ENCODE measurements at places on chromosomes 7 and 10.

GRCh38 chr7:100887516-100888290 lies 1.8 kb downstream of the UFSP1 start:
- DNase-seq: no peak

DNA sequence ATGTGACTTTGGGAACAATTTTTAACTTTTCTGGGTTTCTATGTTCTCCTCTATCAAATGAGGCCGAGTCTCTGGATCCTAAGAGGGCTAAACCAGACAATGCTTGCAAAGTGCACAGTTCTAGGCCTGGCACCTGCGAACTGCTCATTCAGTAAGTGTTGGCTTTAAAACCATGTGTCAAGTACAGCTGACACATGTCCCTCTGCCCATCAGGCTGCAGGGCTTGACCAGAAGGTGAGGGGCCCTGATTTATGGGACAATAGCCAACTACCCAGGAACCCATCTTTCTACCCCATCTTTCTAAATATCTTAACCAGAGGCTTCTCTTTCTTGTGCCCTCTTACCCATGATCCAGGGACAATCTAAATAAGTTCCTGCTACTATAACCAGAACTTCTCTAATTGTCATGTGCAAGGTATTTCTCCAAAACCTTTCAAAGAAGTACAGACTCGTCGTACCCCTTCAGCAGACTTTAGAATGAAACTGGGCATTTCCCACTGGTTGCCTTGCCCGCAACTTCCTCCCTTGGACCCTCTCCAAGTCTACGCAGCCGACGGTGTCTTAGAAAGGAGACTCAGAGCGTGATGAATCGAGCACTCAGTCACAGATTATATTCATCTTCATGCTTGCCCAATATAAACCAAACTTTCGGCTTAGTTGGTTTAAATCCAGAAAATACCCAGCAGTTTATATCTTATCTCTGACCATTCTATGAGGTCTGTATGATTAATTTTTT lies 69.8 kb upstream of the STEAP1B start:
- DNase-seq: no peak

DNA sequence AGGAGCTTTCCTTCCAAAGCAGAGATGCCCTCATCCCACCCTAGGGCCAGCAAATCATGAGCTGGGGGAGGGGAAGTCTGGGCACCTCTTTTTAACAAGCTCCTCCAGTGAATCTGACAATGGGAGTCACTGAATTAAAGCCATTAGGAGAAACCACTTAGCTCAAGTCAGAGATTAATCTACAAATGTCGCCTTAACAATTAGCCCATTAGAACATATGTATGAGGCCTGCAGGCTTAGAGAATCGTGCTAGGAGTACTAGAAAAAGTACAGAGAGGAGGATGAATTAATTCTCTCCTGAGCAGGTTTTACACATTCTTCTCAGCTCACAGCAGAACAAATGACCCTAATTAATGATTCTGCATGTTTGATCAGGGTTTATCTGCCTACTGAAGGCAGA lies 381.3 kb downstream of the KCNMA1 start:
- DNase-seq: peak; percentile 62

DNA sequence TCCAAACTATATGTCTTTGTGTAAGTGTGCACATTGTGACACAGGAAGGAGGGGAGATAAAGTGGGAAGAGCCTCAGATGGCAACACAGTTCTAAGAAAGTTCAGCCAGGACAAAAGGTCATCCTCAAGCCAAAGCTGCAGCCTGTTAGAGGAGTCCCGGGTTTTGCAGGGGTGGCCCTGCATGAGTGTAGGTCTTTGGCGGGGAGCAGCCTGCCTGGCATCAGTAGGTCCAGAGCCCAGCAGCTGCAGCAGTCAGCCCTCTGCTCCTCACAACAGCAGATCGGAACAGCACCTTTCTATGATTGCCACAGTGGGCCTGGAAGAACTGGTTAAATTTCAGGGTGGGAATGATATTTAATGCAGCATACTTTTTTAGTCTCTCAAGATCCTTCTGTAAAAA lies 13.5 kb upstream of the VDAC2 start:
- DNase-seq: no peak

DNA sequence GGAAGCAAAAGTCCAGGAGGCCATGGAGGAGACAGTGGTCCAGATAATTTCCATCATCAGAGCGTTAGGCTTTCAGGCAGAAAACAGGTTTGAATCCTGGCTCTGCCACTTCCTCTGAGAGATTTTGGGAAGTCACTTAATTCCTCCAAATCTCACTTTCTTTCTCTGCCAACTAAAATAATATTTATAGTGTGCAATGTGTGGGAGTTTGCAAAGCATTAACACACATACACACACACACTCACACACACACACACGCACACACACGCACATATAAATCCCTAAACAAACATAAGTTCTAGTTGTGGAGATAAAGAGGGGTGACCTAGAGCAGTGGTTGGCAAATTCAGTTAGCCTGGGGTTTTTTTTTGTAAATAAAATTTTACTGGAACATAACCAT lies 84.8 kb downstream of the TRIL start:
- no peak for DNase-seq

DNA sequence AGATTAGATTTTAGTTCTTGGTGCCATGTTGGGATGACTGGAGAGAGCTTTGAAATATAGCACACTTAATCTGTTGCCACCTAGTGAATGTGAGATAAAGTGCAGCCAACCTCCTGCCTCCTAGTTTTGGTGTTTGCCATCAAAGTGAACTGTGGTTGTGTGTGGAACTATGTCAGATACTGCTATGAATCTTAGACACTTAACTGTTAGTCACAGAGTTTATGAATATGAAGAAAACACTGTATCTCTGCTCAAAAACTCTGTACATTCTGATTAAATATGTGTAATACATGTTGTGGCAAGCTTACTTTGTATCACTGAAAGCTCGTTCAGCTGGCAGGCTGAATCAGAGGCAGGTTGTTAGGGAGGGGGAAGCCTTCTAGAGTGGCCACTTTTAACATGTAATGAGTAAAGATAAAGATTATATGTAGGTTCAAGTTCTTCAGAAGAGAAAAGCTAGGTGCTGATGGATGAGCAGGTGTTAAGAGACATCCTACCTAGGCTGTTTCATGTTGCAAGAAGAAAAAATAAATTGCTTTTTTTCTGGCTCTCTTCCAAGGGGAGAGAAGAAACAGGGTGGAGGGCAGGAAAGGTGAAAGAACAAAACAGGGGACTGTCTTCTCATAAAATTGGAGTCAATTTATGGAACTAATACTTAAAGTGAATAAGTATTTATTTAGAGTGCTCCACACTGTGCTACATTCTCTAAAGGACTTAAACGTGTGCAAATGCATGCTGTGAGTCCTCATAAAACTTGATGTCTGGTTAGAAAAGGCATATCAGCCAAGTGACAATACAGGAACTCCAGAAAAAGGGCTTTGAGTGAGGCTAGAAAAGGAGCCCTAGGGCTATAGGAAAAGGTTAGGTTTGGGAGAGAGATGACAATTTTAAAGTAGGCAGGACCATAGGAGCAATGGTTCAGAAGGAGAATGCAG lies 14.1 kb upstream of the LAMB1 start:
- DNase-seq: peak; percentile 25

DNA sequence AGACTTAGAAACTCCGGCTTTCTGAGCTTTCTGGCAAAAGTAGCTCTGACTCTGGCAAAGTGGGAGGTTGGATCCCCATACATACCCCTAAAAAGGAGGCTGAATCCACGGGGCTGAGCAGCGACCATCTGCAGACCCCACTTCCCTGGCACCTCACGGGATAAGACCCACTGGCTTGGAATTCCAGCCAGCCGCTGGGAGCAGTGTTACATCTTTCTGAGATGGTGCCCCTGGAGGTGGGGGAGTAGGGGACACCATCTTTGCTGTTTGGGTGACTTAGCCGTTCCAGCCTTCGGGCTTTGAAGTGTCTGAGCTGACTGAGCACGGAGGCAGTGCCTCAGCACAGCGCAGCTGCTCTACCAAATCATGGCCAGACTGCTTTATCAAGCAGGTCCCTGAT lies 45.0 kb upstream of the GRM3 start:
- DNase-seq: no peak

GRCh38 chr10:12586741-12587140 lies 237.4 kb downstream of the CAMK1D start:
- no peak for DNase-seq

DNA sequence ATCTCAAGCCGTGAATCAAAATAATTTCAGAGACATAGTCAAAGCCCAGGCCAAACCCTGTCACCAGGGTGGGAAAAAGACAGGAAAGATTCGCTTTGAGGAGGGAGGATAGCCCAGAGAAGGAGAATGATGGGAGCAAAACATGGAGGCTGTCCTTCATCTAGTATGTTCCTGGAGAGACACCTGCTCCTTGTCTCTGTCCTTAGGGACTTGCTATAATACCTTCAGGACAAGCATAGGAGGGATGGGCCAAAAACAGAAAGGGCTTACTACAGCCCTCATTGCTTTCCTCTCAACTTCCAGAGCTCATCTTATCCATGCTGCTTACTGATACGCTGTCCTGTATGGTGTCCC lies 593.7 kb downstream of the LRMDA start:
- DNase-seq: no peak

DNA sequence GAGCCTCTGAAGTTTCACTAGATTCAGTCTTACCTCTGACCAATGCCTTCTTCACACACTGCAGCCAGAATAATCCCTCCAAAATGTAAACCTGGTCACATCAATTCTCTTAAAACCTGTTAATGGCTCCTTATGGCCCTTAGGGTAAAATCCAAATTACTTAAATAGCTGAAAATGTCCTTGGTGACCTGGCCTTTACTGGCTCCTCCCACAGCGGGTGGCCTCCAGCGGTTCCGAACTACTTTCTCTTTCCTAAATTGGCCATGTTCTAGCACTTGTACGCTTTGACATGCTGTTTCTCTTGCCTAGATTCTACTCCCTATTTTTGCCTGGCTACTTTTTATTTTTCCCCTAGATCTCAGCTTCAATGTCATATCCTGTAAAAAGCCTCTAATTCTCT lies 36.1 kb downstream of the AGK start:
- no peak for DNase-seq

DNA sequence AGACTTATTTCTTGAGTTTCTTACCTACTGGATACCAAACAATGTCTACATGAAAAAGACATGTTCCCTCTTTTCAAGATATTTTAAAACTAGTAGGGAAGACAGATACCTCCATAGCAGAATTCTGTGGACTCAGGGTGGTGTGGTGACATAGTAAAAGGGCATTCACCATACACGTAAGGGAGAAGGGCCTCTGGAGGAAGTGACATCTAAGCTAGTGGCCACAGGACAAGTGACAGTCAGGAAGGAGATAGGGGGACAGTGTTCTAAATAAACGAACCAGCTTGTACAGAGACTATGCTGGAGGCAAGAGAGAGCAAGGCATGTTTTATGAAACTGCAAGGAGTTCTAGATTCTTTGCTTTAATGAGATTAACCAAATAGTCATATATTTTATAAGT lies 321.7 kb upstream of the LRGUK start:
- no peak for DNase-seq

GRCh38 chr7:42262964-42263363 lies 26.0 kb upstream of the GLI3 start:
- no peak for DNase-seq

- no peak for DNase-seq
Observed at GRCh38 chr10:77554996-77555397, 82.6 kb downstream of the KCNMA1 start.

DNA sequence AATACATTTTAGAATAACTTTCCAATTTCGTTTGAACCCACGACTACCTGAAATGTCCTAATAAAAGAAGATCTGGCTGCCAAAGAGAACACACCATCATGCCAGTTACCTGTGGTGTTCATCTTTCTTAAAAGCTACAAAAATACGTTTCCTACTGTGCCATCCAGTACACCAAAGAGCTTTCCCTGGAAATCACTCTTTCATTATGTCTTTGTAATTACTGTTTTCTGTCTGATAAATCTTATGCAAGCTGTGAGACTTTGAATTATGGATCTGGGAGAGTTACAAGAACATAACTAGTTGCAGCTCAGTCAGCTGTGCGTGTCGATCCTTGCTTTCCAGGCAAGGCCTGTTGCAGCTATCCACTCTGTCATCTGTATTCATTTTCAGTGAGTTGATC lies 12.5 kb upstream of the POM121L12 start:
- DNase-seq: no peak

DNA sequence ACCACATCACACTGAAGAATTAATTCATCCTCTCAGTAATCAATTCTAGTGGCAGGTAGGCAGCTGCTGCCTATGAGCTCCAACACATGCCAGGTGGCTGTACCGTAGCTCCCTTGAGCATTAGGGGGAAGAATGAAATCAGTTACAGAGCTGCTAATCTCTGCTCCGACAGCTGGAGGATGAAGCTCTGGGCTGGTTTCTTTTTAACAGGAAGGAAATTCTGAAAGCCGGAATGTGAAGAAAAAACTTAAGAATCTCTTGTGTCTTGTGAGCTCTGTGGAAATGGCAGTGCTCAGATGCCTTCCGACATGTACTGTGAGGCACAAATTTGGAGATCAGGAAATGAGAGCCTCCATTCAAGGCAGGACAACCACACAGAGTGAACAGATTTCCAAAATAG lies 2.8 kb upstream of the AHCYL2 start:
- DNase-seq: peak; percentile 60

DNA sequence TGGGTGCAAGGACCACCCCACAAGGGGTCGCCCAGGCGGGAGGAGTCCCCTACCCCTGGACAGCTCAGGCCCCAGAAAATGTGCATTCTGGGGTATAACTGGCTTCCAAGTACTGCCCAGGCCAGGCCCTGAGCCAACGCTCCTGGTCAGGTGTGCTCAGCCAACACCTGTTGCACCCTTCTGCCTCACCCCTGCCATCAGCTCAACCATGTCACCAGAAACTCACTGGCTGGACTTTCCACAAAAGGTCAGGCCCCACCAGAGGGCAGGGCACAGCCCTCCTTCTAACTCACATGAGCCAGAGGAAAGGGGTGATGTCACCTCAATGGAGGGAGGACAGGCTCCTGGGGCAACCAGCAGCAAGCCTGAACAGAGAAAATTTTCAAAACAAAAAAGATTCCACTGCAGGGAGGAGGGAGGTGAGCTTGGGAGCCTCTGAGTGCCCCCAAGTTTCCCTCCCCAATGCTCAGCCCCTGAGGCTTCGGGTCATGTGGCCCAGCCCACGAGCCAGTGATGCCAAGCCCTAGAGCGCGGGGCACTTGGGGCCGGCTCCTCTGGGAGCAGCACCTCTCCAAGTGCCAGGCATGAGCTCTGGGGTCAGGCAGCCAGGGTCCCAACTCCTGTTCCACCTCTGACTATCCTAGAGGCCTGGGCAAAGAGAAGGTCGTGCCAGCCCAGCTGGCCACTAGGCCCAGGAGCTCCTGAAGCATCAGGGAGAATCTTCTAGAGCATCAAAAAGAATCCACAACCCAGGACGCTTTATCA lies 2.2 kb downstream of the OGDHL start:
- DNase-seq: no peak

- no peak for DNase-seq
Observed at GRCh38 chr7:111290982-111291381, 200.1 kb downstream of the LRRN3 start.

- DNase-seq: no peak
Observed at GRCh38 chr7:80832006-80832405, 86.8 kb downstream of the SEMA3C start.

DNA sequence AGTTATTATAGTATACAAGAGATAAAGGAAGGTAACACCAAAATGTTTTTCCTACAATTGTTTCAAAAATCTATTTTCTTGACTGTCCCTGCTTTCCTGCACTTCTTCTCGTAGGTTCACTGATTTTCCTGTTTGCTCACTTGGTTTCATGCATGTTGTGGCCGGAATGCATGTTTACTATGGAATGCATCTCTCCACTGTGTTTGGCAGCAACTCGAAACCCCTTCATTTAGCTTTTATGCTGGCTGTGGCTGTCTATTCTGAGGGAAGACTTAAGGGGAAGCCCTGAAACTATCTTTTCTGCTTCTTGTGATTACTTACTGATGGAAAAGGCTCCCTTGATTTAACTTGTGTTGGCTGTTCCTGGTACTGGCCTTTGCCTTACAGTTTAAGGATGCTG lies 120.3 kb downstream of the NRG3 start:
- no peak for DNase-seq

Measured in NCI-H1436 (cell line).